CD4-positive, alpha-beta T cell treated with Interleukin-15 for 4 hours (primary cell): ENCODE measurements at places on chromosomes 6 and 20.

DNA sequence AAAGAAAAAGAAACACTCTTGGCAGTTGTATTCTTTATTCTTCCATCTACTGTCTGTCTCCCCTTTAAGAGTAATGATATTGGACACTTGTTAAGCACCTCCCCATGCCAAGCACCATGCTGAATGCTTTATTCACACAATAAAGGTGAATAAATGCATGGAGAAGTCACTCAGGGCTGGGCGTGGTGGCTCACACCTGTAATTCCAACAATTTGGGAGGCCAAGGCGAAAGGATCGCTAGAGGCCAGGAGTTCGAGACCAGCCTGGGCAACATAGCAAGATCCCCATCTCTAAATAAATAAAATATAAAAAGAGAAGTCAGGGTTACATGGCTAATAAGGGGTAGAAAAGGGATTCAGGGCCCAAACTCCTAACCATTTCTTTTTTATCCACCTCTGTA lies 32.1 kb downstream of the CEP250 start:
- DNase-seq, result no peak

- no peak for DNase-seq
Measured at GRCh38 chr6:82988930-82989351, 76.7 kb downstream of the UBE3D start.

GRCh38 chr6:24394780-24395437 lies 7.8 kb upstream of the MRS2 start:
- no peak for DNase-seq

DNA sequence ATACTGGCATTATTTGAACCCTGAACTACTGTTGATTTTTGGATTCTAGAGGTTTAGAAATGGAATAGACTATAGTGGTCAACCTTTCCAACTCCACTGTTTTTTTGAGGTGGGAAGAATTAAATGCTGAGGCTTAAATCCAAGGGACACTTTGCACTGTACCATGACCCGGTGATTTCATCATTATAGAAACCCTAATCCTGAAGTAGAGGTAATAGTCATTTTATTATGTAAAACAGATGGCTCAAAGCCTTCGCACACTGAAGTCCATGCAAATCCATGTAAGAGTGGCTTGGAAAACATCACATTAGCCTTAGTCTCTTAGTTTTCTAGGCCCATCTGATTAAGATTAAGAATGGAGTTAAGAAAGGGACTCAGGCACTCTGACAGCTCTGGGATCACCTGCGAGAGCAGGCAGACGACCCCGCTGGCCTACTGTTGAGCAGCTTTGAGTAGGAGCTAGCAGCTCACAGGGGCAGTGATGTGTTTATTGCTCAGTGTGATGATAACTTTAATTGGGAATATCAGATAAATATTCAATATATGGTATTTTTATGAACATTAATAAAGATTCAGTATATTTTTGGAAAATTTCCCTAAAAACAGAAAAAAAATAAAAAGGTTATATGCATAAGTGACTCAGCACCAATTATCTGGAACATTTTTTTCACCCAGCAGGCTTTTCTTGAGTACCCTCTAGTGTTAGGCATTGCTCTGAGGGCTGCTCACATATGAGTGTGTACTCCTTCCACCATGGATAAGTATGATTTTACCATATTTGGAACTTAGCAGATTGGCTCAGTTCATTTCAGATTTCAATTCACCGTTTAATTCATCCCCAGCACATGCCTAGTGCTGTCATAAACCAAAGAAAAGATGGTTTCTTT lies 13.4 kb downstream of the SLX4IP start:
- no peak for DNase-seq

- no peak for DNase-seq
Measured at GRCh38 chr6:134117409-134117808, 65.0 kb upstream of the SLC2A12 start.

DNA sequence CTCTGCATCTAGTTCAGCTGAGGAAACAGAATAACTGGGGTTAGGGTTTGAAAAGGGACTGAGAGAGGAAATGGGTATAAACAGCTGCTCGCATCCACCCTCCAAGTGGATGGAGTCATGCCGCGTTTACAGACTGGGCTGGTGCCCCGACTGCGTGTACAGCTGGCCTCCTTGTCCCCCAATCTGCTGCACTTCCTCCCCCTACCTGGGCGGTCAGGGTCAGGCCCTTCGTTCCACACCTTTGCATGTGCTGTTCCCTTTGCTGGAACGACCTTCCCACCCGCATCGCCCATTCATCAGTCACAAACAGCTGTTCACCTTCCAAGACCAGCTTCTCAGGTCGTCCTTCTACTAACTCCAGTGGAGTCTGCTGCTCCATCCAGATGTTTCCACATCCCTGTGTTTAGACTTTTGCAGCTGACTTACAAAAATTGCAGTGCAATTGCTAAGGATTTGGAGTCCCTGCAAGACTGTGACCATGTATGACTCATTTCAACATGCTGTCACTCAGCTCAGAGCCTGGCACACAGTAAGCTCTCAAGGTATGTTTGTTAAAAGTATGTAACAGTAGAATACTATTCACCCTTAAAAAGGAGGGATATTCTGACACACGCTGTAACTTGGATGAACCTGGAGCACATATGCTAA lies 129.3 kb downstream of the DTNBP1 start:
- DNase-seq, result no peak
